ENCODE measurements at places on chromosomes 7 and 10.

GRCh38 chr7:99624484-99624883, 7.7 kb downstream of the ZSCAN25 start:
- no peak for DNase-seq

DNA sequence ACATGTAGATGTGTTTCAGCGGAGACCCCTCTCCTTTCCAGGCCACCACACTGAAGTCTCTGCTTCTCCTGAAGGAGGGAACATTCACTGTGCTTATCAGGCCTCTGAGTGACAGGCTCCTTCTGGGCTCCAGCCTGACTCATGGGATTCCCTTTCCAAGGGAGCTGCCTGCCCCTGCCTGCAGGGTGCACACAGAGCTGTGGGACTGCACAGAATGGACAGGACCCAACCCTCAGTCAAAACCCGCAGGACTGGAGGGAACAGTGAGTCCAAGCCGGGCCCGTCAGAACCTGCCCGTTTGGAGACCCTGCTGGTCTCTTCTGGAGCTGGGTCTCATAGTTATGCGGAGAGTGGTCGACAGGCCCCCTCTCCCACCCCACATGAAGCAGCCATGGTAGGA, 32.6 kb downstream of the PLAC9 start:
- no peak for DNase-seq

DNA sequence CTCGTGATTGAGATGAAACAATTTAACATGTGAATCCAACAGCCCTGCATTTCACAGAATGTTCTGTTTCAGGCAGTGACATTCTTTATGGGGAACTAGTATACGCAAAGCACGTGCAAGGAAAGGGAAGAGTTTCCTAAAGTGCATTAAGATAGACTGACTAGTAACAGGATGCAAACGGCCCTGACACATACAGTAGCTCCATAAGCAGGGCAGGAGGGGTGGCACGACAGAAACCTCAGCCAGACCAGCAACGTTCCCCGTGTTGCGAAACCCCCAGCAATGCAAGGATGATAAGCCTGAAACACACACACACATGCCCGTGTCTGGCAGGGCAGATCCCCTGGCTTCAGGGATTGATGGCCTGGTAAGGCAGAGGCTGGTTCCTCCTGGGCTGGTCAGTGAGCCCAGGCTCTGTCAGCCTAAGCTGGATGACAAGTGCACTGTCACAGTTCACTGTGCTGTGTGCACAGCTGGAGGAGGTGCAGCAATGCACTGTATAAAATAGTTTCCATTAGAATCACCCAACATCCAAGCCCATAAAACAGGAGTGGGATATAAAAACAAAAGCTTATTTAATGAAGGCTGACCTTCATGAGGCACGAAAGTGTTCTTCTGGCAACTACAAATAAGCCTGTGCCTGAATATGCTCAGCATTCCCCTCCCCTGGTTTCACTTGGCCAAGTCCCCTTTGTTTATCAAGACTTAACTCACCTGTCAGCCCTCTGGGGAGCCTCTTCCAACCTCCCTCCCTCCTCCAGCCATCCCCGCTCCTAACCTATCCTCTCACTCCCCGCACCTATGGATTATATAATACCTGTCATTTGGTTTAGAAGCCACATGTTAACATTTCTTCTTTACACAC, 88.8 kb downstream of the GSAP start:
- no peak for DNase-seq

DNA sequence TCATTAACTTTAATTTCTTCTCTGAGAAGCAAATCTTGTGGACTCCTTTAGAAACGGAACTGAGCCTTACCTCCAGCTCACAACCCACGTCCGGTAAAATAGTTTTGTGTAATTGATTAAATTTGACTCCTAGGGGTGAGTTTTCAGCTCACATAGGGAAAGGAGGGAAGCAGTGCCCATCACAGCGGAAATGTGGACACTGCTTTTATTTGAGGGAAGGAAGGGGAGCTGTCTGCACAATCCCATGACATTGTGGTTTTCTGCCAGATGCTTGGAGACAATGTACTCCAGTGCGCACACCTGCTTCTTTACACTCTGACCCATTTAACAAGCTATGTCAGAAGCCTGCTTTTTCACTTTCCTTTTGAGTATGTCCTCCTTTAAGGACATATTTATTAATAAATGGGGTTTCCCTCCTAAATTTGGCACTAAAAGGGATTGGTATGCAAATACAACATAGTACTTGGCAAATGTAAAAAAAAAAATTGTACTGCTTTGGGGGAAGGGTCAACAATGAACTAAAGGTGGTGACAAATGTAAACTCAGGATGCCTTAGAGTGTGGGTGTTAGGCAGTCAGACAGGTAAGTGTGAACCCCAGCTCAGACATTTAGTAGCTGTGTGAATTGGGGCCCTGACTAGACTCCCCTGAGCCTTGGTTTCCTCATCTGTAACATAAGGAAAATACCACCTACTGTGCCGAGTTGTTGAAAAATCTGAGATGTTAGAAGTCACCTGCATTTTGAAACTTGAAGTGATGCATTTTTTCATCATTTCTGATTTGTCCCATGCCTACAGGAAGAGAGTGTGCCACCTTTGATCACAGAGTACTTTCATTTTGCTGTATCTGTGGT, 90.2 kb upstream of the KLF6 start:
- DNase-seq: peak; percentile 60

GRCh38 chr10:116627386-116627933, 6.7 kb downstream of the PNLIPRP2 start:
- no peak for DNase-seq

GRCh38 chr7:77200542-77200941, 923 bp upstream of the FGL2 start:
- DNase-seq: no peak

- DNase-seq: no peak
Observed at GRCh38 chr10:102914781-102915180, 3.3 kb upstream of the CNNM2 start.

DNA sequence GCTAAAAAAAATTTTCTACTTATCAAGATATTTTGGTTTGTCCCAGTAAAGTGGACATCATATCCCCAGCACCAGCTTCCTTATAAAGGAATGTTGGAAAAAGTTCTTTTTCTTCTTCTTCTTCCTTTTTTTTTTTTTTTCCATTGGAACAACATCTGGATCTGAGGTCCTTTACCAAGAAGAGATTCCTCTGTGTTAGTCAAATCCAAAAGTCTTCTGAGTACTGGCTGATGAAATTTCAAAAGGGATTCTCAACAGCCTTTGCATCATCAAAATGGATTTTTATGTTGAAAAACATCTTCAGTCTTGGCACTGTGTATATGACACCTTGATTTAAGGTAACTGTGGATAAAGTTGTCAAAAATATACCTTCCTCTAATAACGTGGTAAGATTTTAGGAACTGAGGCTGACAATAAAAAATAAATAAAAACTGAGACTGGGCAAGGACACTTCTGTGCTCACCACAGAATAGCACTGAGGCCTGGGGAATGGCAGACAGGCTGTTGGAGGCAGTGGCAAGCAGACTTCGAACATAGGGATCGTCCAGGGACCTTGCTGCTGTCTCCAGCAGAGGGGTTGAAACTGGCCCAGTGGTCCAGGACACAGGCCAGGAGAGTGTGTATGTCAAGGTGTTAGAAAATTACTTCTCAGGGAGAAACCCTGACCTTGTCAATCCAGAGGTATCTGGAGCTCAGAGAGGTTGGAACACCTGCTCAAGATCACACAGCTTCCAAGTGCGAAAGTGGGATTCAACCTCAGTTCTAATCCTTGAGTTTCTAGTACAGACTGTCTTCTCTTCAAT, 130.4 kb downstream of the PTPN20 start:
- no peak for DNase-seq

DNA sequence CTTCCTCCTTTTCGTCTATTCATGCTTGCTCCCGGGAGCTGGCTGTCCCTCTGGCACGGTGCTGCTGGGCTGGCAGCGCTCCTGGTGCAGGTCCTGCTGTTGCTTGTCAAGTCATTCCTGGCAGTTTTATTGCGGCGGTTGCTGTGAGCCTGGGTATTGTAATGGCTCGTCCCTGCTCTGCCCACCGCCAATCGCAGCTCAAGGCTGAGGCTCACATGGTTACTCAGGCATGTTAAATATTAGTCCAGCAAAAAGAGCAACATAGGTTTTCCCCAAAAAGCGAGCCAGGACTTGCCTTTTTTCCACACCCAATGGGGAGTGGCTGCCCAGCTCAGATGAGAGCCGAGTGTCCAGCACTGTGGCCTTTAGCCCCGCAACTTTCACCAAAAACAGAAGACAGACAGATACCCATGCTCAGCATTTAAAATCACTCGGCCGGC, 492.9 kb upstream of the FOXK1 start:
- no peak for DNase-seq

DNA sequence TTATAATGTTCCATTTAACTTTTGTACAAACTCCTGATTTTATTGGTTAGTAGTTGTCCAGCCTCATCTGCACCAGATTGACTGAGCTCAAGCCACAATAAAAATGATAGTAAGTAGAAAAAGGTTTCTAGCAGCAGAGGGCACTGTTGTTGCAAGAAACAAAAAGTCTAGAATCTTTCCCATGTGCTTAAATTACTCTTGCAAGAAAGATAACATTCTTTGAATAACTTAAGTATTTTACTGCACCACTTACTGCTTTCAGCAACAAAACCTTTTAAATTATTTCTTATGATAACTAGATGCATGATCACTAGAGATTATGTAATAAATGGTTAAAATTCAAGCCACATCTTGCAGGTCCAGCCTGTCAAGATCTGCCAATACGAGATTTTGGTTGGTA, 27.0 kb downstream of the LMOD2 start:
- DNase-seq: no peak

- DNase-seq: no peak
Observed at GRCh38 chr10:113865901-113866300, 11.4 kb downstream of the NHLRC2 start.

GRCh38 chr7:151174246-151175046, 7.0 kb upstream of the GBX1 start:
- DNase-seq: no peak

DNA sequence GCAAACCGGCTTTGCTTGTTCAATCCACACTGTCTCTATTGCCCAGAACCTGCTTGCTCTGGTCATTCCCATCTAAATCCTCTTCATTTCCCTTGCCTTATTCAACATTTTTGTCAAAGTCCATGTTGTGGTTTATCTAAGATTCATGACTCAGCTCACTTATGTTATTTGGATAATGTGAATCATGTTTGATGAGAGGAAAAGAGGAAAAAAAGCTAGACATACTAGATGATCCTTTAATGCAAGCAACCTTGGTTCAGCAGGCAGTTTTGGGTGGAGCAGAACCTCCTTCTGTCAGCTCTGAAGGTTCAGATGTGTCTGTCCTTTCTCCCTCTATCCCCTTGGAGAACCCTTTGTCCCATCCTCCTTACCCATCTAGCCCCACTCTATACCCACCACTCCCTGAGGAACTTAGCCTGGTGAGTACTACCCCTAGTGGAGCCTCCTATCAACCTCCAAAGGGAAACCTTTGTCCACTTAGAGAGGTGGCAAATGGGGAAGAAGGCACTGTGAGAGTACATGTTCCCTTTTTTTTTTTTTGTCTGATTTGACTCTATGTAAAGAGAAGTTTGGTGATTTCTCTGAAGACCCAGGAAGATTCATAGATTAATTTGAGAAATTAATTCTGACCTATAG, 2.1 kb upstream of the SAMD9L start:
- no peak for DNase-seq

- DNase-seq: peak; percentile 31
Observed at GRCh38 chr10:110993024-110993693, 73.8 kb downstream of the SHOC2 start.

- DNase-seq: no peak
Observed at GRCh38 chr7:83532219-83532618, 116.7 kb downstream of the SEMA3E start.

GRCh38 chr10:68562661-68563570, 2.8 kb downstream of the TET1 start:
- peak; percentile 30 for DNase-seq

- no peak for DNase-seq
Observed at GRCh38 chr10:79178614-79179163, 109.9 kb downstream of the ZMIZ1 start.

DNA sequence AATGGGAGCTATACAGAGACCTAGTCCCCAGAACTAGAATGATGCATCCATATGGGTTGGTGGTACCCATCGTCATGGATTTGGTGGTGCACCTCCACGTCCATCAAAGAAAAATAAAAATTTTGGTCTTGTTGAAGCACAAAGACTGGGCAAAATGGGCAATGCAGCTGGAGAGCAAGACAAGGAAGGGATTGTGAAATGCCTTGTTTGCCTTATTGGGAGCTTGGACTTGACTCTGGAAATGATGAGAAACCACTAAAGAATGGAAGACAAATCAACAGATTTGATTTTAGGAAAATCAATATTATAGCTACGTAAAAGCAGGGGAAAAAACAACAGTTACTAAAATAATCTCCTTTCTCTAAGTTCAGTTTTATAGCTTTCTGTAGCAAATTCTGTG, 150.9 kb downstream of the CPED1 start:
- no peak for DNase-seq

- DNase-seq: no peak
Observed at GRCh38 chr7:71868797-71869196, 543.3 kb downstream of the CALN1 start.

DNA sequence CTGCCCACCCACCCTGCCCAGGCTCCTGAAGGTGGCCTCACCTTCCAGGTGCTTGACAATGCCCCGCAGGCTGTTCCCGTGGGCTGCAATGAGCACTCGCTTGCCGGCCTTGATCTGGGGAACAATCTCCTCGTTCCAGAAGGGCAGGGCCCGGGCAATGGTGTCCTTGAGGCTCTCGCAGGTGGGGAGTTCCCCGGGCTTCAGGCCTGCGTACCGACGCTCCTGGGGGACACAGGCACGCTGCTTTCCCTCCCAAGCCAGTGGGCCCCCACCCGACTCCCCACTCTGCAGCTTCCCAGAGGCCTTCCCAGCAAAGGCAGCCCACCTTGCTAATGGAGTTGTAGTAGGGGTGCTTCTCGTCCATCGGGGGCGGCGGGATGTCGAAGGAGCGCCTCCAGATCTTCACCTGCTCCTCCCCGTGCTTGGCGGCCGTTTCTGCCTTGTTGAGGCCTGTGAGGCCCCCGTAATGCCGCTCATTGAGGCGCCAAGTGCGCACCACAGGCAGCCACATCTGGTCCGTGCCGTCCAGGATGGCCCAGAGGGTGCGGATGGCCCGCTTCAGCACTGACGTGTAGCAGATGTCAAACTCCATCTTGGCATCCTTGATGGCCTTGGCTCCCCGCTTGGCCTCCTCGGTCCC, 456 bp downstream of the PGAM2 start:
- no peak for DNase-seq

DNA sequence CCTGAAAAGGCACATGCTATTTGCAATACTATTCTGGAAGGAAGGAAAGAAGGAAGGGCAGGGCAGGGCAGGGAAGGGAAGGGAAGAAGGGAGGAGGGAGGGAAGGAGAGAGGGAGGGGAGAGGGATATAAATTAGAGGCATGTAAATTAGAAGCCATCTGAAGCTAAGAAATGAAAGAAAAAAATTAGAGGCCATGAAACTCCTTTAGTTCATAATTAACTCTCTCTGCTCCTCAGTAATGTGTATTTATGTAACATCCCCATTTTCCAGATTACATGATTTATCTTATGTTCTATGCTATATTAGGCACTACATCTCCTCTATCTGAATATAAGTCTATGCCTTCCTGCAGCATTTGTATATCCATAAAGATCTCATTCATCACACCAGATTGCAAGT, 12.7 kb upstream of the JCAD start:
- no peak for DNase-seq

- DNase-seq: no peak
Observed at GRCh38 chr7:103694304-103694703, 248.3 kb upstream of the SLC26A5 start.
